Stimulated activated CD4-positive, alpha-beta T cell treated with anti-CD3 and anti-CD28 coated beads, Interleukin-2, amount 100 ng/mL, for 4 hours (primary cell): ENCODE measurements at places on chromosomes 2 and 18.

- DNase-seq = no peak
Measured at GRCh38 chr2:20597860-20598183, 53.1 kb downstream of the HS1BP3 start.

DNA sequence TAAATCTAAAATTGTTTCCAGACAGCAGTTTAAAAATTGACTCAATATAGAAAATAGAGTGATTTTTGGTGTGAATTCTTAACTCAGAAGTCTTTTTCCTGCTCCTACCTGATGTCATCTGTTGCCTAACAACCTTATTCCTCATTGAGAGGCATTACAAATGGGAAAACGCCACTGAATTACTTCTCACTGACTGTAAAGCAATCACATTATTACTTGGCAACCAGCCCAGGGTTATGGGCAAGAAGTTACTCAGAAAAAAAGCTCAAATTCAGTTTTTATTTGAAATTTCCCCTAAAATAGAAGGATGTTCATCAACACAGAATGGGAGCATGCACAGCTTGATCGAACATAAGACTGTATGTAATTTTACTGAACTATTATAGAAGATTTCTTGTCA lies 201.8 kb upstream of the GULP1 start:
- DNase-seq = no peak

GRCh38 chr2:16628314-16628713 lies 37.3 kb downstream of the CYRIA start:
- DNase-seq = no peak

GRCh38 chr2:66508484-66509071 lies 73.7 kb downstream of the MEIS1 start:
- no peak for DNase-seq

DNA sequence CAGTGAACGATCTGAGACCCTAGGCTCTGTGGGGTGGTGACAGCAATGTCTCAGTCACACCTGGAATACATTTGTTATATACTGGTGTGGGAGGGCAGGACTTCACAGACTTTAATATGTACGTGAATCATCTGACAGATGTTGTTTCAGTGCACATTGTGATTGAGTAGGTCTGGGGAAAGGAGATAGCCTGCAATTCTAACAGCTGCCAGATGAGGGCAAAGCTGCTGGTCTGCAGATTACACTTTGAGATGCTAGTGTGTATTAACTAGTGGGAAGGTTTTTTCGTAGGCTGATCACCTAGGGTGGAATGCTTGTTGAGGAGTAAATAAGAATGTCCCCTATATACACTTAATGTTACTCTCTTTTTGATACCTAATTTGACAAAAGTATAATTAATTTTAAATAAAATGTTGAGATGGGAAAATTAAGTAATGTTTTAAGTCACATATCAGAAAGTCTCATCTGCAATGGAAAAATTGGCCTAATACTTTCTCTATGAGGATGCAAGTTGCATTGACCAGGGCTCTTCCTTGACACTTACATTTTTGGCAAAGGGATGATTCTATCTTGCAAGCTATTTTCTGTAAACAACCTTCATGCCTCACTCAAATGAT lies 496.9 kb upstream of the HNMT start:
- no peak for DNase-seq

DNA sequence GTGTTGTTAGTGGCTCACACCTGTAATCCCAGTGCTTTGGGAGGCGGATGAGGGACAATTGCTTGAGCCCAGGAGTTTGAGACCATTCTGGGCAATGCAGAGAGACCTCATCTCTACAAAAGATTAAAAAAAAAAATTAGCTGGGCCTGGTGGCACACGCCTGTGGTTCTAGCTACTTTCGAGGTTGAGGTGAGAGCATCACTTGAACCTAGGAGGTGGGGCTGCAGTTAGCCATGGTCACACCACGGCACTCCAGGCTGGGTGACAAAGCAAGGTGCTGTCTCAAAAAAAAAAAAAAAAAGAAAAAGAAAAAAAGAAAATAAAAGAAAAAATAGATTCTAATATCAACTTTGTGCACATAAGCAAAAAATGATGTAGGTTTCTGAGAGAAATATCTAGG lies 1492.5 kb upstream of the TMEFF2 start:
- DNase-seq = no peak

DNA sequence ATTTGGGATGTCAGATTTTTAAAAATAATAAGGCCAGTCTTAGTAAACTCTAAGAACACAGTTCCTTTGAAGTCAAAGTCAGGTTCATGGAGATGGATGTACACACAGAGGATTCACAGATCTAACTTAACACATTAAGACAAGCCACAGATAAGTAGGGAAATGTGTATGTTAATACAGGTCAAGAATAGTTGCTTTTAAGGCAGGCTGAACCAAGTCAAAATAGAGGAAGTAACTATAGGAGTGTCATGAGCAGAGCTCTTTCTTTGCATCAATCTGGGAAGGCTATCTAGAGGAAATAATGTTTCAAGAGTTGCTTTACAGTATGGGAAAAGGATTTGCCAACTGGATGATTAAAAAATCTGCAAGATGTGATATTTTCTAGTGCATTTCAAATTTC lies 128.0 kb upstream of the FBXO11 start:
- no peak for DNase-seq

- no peak for DNase-seq
Measured at GRCh38 chr2:24169023-24169422, 5.8 kb upstream of the FAM228A start.

GRCh38 chr18:69123421-69123820 lies 277.3 kb upstream of the DOK6 start:
- no peak for DNase-seq

DNA sequence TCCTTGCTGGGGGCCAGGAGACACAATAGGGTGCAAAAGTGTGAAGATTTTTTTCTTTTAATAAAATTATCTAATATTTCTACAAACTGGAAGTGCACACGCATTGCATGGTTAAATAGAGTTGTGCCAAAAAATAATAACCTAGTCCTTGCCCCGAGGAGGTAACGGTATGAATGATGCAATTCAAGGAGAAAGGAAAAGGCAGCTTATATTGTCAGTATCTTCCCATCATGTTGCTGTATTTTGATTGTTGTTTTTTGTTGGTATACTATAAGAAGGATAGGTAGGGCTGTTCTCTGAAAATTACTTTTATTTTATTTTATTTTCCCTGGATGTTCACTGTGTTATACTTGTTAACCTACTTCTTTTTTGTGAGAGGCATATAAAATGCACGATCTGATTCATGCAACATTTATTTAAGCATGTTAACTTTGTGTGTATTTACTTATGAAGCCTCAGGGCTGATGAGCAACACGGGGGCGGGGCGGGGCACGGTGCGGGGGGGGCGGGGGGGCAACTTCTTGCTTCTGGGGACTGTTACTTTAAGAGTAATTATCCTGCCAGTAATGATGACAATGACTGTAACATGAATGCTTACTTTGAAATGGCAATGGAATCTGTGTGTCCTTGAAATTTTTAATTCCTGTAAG lies 118.6 kb downstream of the AQP4 start:
- DNase-seq = no peak

DNA sequence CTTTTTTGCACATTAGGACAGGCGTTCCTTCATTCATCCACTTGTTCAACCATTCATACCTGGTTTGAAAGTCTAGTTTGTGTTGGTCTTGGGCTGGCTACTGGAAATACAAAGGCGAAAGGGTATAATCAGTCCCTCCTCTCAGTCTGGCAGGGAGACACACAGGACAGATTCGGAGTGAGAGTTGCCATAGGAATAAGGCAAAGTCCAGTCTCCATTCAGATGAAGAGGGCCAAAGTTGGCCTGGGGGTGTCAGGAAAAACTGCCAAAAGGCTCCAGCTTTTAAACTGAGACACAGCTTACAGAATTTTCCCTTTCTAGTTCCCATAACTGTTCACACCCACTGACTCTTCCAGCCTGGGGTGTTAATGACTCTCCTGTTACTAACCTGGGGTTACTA lies 96.3 kb upstream of the AQP4 start:
- no peak for DNase-seq

DNA sequence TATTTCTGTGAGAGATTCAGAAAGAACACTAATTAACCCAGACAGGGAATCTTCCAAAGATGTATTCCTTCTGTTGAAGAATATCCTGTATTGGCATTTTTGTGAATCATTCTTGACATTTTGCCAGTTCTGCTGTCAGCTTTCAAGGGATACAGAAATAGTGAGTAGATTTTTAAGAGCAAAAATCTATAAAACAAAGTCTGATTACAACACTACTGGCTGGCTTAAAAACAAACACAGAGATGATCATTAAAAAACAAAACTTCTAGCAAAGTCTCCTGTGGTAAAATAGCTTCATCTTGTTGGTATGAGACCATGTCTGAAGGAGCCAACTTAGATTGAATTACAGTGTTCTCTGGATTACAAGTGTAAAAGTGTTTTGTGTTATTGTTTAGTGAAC lies 866.3 kb upstream of the KLHL29 start:
- DNase-seq = no peak

GRCh38 chr2:239958473-239958765 lies 66.7 kb downstream of the NDUFA10 start:
- DNase-seq = no peak

GRCh38 chr2:50769406-50770181 lies 262.3 kb downstream of the NRXN1 start:
- no peak for DNase-seq

GRCh38 chr2:82089518-82089917 lies 1785.0 kb upstream of the LRRTM1 start:
- no peak for DNase-seq

- DNase-seq = no peak
Measured at GRCh38 chr18:8091035-8091434, 518.2 kb upstream of the RAB12 start.

- no peak for DNase-seq
Measured at GRCh38 chr2:149732730-149733290, 145.2 kb upstream of the MMADHC start.

GRCh38 chr2:9002637-9003365 lies 683 bp downstream of the MBOAT2 start:
- no peak for DNase-seq

DNA sequence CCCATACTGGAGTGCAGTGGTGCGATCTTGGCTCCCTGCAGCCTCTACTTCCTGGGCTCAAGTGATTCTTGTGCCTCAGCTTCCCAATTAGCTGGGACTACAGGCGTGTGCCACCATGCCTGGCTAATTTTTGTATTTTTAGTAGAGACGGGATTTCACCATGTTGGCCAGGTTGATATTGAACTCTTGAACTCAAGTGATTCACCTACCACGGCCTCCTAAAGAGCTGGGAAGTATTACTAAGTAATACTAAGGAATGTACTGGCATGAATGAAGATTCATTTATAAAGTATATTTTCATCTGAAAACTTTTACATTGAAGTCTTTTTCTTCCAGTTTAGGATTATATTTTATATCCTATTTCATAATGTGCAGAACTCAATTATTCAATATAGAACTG lies 38.1 kb downstream of the NUP35 start:
- no peak for DNase-seq

DNA sequence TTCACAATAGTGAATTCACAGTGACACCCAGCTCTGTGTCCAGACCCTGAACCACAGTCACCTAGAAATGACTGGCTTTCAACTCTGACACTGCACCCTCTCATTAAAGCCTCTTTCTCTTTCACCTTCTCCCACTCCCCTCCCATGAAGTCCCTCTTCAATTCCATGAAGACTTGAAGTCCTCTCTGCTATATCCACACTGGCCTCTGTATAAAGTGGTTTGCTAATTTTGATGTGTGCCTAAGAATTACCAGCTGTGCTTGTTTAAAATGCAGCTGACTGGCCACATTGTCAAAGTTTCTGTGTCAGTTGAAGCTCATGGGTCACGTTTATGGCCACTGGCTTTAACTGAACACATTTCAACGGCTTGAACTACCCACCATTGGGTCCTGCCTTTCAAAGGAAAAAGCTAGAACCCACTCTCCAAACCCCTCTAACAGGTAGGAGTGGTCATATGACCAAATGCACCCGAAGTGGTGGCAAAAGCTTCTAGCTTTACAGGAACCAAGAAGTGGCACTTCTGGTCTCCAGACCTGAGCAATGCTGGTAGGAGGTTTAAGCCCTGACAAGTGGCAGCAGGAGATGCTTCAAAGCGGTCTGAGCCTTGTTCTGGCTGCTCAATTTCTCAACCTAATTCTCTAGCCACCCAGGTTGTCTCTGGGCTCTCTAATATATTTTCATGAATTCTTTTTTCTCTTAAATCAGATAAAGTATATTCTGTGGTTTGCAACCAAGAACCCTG lies 34.2 kb downstream of the B4GALT6 start:
- DNase-seq = no peak

- DNase-seq = no peak
Measured at GRCh38 chr2:150028322-150028721, 440.7 kb upstream of the MMADHC start.

GRCh38 chr2:157059036-157059435 lies 198.5 kb upstream of the GALNT5 start:
- no peak for DNase-seq

- DNase-seq = no peak
Measured at GRCh38 chr2:65320042-65320725, 92.6 kb downstream of the ACTR2 start.

GRCh38 chr18:12574494-12575185 lies 83.3 kb downstream of the SPIRE1 start:
- DNase-seq = no peak

DNA sequence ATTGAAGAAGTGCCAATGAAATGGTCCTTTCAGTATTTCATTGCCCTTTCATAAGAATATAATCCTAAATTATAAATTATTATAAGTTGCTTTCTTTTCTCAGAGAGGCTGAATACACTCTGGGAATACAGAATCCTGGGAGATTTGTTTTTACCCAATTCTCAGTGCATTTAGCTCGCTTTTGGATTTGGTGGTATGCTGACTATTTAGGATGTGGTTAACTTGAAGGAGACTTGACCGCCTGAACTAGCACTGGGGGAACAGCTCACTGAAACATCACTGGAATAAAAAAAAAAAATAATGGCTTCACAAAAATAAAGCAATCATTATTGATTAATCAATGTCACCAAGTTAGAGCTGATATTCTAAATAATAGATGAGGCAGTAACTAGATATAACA lies 10.2 kb downstream of the TNFAIP6 start:
- DNase-seq = no peak

GRCh38 chr2:223947711-223948205 lies 2.6 kb upstream of the WDFY1 start:
- no peak for DNase-seq

DNA sequence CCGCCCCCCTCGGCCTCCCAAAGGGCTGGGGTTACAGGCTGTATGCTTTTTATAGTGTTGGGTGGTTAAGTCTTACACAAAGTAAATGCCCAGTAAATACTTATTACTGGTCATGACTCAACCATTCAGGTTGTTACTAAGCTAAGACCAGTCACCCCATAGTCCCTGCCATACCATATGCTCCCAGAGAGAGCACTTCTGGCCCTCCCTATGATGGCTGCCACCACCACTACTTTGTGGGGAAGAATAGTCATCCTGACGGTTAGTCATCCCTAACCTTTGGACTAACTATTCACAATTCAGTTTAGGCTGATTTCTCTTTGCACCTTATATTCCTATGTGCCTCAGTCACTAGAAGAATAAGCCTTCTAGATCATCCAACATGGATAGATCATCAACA lies 42.0 kb upstream of the MSH2 start:
- no peak for DNase-seq

DNA sequence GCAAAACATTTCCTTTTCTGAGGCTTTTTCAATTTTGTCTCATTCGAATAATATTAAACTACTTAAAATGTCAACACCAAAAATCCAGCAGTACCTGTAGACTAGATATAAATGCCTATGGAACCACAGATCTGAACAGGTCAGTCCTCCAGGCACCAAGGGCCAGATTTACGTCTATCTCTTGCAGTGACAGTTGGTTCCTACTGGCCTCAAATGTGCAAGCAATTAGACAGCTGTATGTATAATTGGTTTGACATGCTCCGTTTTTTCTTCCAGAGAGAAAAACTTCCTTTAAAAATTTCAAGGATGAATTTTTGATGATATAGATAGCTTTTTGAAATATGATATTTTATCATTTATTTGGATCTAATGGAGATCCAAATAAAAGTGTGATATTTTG lies 443.8 kb upstream of the POU3F3 start:
- DNase-seq = no peak
